Activated T-helper 1 cell treated with anti-CD3 and anti-CD28 coated beads, Interleukin-2, amount 50 U/mL, for 16 hours (primary cell): ENCODE measurements at places on chromosomes 5 and 9.

GRCh38 chr5:4847766-4848165 is 292.4 kb upstream of the ADAMTS16 start:
- no peak for DNase-seq

- DNase-seq = no peak
Observed at GRCh38 chr9:99693888-99694287, 127.8 kb upstream of the NR4A3 start.

- no peak for DNase-seq
Observed at GRCh38 chr9:105114318-105114717, 130.1 kb upstream of the SLC44A1 start.

GRCh38 chr5:75368391-75368790 is 31.4 kb downstream of the HMGCR start:
- DNase-seq = no peak

- DNase-seq = no peak
Observed at GRCh38 chr5:96288845-96289185, 144.2 kb downstream of the PCSK1 start.

DNA sequence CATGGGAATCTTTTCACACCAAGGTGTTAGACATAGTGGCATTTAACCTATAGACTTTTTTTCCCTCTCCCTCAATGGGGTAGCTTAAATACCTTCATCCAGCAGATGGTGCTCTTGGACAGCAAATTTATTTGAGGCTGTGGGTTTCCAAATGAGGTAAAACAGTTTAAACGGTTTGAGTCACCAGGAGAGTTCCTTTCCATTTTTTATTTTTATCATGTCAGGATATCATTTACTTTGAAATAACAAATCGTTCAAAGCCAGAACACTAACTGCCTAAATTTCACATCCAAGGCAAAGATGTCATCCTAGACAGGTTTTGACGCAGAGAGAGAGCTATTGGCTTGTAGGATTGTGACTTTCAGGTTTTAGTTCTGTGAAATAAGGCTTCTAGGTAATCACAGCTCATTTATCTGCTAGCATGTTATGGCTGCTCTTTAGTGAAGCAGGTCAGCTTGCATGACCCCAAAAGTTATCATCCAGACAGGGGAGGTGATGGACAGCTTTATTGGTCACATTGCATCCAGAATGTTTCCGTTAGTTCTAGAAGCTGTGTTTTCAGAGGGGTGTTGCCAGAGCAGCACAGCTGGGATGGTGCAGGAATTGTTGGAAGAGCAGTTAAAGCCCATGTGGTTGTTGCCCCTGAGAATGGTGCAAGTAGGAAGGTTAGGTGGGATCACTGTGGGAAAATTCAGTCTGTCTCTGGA is 69.8 kb downstream of the KDM4C start:
- DNase-seq = no peak

GRCh38 chr5:10441083-10441991 is at the start of gene ROPN1L:
Gene ROPN1L (plus strand): TSS chr5:10441879. CDS start chr5:10442168, 289 bp downstream.
- peak; percentile 52 for DNase-seq

DNA sequence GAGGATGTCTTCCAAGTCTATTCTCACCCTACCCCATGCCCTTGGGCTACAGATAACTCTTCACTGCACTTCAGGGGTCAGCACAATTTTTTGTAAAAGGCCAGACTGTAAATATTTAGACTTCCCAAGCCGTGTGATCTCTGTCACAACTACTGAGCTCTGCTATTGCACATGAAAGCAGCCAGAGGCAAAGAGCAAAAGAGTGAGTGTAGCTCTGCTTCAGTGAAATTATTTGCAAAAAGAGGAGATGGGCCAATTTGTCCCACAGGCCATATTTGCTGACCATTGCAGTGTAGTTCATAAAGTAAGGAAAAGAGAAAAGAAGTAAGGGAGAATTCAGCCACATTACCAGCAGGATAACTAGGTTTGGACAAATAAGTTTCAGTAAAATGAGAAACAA is 7.0 kb upstream of the MOCS2 start:
- DNase-seq = no peak

DNA sequence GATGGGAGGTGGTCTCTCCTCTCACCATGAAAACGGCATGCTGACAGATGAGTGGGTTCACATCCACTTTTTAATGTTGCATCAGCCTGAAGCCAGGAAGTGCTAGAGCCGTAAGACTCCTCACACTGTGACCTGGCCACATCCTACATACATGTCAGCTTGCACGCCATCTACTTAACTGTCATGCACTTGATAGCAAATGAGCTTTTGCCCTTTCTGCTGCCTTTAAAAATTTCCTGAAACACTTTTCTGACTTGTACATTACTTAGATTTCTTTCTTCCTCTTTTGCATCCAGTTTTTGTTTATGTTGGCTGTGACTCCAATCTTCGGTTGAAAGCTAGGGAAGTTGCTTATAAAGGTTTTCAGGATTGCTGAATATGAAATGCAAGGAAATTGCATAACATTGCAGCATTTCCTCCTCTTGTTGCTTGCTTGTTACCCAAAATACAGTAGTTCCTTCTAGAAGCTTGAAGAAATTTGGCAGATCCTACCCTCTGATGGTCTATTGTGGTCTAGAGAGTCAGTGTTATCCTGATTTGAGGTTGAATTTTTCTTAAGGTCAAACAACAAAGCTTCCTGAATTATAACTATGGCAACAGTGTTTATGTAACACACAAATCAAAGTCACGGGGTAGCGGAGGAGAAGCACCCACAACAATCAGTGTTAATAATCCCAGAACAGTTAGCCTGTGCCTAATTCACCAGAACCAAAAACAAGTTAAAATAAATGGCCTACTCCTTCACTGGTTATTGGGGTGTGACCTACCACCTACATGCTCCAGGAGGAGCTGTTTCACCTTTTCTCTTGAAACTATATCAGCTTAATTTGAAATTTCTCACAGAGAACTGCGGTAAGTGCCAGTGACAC is 232.5 kb downstream of the ARHGAP26 start:
- no peak for DNase-seq

DNA sequence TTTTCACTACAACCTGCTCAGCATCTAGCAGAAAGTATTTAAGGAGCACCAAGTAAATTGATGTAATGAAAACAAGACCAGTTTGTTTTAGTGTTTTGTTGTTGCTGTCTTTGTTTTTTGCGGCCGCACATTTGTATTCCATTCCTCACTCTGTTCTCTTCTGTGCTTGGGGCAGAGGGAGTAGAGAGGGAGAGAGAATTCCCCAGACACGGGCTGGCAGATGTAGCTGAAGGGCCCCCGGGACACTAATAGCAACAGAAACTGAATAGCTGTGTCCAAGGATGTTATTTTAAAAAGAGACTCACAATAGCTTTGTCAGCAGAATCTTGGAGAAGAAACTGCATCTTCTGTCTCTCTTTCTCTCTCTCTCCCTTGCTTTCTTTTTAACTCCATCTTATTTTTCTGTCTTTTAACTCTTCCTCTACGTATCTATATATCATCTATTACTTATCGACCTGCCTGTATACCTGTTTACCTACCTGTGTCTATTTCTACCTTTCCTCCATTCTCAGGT is 145.3 kb downstream of the PAPPA start:
- no peak for DNase-seq

GRCh38 chr9:81074221-81074620 is 615.1 kb downstream of the TLE1 start:
- no peak for DNase-seq

DNA sequence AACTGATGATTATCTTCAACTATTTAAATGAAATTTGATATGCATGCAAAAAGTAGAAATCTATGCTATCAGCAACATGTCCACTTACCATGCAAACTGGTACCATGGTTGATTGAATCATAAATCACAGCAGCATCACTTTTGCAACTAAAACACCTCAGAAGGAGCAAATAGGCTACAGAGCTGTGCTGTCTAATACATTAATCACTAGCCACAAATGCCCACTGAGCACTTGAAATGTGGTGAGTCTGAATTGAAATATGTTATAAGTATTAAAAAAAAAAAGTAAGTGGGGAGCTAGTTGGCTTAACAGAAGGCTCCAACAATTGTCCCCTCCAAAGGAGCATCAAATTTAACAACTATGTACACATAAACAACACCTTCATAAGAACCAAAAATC is 112.5 kb downstream of the FAM114A2 start:
- no peak for DNase-seq

- DNase-seq = no peak
Observed at GRCh38 chr9:12972608-12973589, 198.1 kb downstream of the LURAP1L start.

DNA sequence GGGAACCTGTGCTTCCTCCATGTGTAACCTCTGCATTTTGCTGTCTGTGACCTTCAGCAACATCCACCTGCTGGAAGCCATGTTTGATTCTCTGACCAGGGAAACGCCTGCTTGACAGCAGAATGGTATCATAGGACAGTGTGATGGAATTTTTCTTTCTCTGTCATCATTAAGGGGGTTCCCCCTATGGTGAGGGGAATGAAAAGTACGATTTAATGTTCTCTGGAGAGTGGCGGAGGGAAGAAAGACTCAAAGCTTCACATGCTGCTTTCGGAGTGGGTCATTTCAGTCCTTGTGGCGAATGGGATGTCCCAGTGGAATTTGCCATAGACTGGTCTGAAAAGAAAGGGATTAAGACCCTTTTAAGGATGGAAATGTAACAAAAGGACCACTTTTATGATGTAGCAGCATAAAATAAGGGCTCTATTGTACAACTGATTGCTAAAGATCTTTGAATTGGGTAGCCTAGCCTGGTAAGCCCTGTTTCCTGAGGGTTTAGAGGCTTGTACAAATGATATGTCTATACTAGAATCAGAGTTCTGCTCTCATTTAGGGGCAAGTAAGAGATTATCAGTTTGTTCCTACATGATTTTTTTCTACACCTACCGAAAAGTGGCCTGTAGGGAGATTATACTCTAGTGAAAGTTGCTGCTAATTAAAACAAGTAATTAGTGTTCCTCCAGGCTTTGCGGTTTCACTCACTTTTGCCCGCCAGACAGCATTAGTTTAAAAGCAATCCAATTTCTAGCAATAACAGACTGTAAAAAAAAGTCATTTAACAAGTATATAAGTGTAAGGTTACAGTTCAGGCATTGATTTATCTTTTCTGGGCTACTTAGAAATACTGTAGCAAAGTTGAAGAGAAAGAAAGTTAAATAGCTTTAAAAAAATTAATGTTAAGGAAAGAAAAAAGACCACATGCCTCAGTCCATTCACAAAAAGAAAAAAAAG is 904.5 kb downstream of the NR2F1-AS1 start:
- no peak for DNase-seq

- no peak for DNase-seq
Observed at GRCh38 chr5:16104961-16105360, 74.6 kb downstream of the MARCHF11 start.

GRCh38 chr9:127166111-127166510 is 43.7 kb upstream of the ANGPTL2 start:
- DNase-seq = no peak

GRCh38 chr5:126450907-126451306 is 27.7 kb downstream of the GRAMD2B start:
- no peak for DNase-seq

GRCh38 chr9:111144741-111145140 is 106.5 kb upstream of the LPAR1 start:
- DNase-seq = no peak

DNA sequence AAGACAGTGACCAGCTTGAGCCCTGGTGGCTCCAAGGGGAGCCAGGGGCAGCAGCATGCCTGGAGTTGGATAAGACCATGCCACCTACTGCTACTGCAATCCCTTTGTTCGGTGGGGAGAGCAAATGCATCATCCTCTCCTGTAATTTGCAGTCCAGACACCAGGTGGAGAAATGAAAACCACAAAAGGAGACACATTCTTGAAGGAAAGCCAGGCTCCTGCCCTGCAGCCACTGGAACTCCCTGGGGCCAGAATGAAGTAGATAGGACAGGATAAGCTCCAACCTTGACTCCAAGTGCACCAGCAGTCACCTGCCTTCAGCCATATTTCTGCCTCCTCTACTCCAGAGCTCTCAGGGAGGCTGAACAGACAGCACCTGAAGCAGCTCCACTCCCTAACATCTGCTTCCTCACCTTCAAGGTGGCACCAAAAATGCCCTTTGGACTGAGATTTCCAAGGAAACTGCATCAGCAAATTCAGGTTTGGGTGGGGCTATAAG is 65.1 kb upstream of the IQGAP2 start:
- DNase-seq = no peak

GRCh38 chr9:87742813-87743428 is 17.0 kb downstream of the CTSL start:
- no peak for DNase-seq

DNA sequence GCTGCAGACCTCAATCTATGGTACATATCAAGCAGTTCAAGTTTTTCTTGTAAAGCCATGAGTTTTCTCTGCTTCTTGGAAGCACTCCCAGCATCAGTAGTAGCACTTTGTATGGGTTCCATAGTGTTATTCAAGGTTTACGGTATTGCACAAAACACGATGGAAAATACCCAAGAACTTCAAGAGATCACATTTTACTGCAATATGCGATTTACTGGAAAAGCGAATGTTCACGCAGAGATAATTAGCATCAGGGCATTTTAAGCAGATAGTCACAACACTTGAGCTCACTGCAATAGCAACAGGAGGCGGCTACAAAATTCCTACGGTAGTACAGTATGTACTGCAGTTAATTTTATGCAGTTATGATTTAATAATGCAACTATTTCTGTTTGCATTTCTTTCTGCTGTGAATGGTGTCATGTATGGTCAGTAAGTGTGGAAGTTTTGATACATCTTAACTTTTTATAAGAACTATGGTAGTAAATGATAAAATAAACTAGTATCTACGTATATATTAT is 200.8 kb downstream of the SMARCA2 start:
- DNase-seq = no peak

GRCh38 chr9:134531220-134531970 is 110.2 kb upstream of the COL5A1 start:
- no peak for DNase-seq

DNA sequence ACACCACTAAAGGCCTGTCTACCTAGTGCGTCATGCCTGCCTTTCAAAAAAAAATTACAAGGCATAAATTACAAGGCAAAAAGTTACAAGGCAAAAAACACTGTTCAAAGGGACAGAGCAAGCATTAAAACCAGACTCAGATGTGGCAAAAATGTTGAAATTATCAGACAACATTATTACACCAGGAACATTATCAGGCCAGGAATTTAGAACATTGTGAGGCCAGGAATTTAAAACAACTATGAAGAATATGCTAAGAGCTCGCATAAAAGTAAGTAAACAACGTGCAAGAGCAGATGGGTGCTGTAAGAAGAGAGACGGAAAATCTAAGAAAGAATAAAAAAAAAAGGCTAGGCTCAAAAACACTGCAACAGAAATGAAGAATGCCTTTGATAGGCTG is 18.2 kb upstream of the MLANA start:
- no peak for DNase-seq

DNA sequence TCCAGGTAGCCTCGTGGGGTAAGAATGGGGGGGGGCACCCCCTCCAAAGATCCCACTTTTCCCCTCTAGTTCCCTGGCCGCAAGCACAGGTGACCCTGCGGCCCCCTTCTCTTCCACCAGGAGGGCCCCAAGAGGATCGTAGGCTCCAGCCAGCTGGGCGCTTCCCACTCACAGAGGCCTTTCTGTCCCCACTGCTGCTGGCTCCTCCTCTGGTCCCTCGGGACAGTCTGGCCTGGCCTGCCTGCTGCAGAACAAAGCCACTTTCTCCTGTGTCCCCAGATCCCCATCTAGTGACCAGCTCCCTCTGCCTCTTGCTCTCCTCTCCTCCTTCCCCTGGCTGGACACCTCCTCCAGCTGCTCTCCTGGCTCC is 534 bp upstream of the SAPCD2 start:
- DNase-seq = no peak

GRCh38 chr5:32843531-32843895 is 132.4 kb downstream of the NPR3 start:
- DNase-seq = no peak
